ENCODE measurements at places on chromosomes 6 and 20.

DNA sequence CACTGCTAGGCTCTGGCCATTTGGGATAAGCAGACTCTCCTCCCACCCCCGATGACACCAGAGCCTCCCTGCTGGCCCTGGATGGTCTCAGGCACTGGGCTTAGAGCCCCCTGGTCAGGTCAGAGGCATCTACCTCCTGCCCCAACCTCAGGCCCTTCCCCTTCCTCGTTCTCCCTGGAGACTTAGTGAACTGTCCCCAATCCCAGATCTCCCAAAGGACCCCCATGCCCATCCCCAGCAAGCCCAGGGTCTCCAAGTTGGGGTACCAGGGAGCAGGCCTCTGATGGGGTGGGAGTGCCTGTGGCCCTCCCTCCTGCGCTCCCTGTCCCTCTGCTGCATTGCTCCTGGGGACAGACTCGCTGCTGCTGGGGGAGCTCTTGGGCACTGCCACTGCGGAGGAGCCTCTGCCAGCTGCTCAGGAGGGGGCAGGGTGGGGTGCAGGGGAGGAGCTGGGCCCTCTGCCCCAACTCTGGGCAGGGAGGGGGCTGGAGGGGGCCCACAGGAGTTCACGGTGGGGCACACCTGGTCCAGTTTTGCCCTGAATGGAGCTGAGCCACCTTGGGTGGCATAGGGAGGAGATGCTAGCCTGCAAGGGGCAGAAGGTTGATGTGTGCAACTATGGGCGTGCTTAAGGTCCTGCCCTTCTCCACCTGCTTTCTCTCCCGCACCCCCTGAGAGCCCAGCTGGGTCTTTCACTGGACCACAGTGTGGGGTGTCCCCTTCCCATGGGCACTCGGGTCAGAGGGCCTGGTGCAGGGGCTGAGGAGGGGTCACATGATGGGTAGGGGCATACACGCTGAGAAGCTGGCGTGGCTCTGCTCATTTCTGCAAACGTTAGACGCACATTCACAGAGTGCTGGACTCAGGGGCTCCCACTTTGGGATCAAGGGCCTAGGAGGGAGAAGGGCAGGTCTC lies 40.4 kb downstream of the SPDEF start:
- DNase-seq = no peak

DNA sequence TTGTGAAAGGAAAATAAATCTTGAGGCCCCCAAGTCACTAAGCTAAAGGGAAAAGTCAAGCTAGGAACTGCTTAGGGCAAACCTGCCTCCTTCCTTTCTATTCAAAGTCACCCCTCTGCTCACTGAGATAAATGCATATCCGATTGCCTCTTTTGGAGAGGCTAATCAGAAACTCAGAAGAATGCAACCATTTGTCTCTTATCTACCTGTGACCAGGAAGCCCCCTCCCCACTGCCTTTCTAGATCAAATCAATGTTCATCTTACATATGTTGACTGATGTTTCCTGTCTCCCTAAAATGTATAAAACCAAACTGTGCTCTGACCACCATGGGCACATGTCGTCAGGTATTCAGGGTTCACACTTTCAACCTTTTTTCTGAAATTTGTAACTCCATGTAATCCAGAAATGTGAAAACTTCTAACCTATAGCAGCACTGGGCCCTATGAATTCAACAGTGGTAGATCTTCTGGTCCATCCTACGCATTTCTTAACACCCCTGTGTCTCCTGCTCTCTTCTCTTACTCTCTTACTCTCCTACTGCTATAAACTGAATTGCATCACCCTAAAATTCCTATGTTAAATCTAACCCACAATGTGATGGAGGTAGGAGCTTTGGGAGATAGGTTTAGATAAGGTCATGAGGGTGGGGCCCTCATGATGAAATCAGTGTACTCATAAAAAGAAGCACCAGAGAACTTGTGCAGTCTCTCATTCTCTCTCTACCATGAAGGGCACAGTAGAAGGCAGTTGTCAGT lies 89.3 kb downstream of the EPB41L2 start:
- no peak for DNase-seq

DNA sequence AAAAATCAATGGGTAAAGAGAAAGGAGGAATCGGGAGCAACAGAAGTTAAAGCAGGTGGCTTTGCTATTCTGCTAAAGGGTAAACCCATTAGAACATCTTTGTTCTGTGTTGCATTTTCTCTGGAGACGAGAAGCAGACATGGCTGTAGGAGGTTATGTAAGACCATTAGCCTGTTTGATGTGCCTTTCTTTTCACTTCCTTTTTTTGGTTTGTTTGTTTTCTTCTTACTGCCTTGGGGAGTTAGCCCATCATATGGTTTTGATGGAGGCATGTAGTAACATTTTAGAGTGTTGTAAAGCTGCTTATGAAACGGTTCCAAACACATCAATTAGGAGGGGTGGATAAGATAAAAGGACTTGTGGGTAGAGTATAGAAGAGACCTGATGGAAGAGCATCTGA lies 131.0 kb downstream of the DOK5 start:
- no peak for DNase-seq

GRCh38 chr6:119466226-119466625 lies 116.7 kb upstream of the MAN1A1 start:
- DNase-seq = no peak

DNA sequence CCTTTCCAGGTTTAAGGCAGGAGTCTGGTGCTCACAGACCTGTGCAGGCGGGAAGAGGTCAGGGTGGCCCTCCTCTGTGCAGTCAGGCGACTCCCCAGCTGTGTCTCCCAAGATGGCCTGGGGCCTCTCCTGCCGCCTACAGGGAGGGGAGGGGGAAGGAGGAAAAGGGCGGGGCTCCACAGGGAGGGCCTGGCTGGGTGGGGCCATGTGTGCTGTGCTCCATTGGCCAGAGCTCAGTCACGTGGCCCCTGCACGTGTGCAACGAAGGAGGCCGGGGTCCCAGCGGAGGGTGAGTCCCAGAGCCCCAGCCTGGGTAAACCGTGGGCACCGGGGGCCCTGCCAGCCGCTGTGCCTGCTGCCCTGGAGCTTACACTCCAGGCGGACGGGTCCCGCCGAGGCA lies 211.6 kb downstream of the ZDHHC14 start:
- DNase-seq = no peak

DNA sequence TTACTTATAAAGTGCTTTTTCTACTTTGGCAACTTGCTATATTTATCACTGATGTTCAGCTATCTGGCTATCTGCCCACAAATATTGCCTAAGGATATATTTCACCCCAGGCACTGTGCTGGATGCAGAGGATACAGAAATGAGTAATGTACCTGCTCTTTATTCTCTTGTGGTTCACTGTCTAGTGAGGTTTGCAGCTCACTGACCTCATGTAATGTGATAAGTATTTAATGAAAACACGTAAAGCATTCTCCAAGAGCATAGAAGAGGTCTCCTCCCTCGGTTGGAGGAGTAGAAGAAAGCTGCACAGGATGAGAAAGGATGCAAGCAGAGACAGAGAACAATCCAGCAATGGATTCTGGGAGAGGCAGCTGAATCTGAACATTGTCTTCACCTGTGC lies 610.7 kb downstream of the CBLN4 start:
- no peak for DNase-seq

GRCh38 chr6:157050537-157051265 lies 272.6 kb downstream of the TMEM242 start:
- no peak for DNase-seq

DNA sequence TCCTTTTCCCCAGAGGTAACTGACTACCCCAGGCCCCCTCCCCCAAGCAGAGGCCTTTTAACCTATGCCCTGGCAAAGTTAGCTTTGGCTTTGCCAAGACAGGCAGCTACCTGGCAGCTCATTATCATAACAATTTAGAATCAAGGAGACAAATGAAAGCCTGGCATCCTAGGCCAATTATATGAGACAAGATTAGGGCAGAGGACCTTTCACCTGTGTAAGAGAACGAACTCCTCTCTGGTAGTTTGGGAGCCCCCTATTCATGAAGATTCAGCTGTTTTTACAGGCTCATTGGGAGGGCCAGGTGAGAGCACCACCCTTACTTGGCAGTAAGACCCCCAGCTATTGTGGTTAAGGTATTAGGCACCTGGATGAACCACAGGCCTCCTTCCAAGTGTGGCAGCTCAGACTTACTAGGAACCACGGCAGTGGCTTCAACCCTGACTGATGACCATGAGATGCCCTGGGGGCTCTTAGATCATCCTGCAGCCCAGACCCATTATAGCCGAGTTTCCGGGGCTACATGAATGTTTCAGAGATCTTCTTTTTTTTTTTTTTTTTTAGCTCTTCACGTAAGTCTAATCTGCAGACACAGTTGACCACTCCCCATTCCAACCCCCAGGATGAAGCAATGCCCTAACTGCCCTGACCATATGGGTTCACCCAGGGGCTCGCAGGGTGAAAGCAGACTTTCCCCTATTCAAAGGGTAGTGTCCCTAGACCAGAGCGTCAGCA lies 56.2 kb downstream of the RAB44 start:
- DNase-seq = no peak

DNA sequence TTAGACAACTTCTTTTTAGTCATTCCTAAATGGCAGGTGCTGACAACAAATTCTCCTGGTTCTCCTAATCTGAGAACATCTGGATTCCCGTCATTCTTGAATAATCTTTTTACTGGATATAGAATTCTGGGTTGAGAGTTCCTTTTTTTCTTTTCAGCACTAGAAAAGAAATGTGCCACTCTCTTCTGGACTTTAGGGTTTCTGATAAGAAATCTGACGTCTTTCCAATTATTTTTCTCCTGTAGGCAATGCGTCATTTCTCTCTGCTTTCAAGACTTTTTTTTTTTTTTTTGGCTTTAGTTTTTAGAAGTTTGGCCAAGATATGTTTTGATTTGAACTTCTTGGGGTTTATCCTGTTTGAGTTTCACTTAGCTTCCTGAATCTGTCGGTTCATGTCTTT lies 66.1 kb upstream of the RNF24 start:
- DNase-seq = no peak

DNA sequence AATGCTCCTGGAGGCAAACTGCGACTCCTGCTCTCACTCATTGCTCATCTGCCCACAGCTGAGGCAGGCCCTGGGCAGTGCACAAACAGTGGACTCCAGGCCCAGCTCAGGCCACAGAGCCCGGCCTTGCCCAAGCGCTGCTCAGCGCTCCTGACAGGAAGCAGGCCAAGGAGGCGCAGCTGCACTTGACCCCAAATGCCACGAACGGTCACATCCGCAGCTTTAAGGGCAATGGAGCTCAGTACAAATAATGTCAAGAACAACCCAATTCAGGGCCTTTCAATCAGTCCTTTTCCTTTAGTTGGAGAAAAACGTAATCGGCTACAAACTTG lies 33.8 kb downstream of the RRBP1 start:
- DNase-seq = no peak

Data from stimulated activated CD8-positive, alpha-beta memory T cell treated with anti-CD3 and anti-CD28 coated beads, Interleukin-15, amount 100 ng/mL, for 4 hours (primary cell).